ENCODE measurements at places on chromosomes 3 and 15.

GRCh38 chr15:72375501-72375845 is 341 bp downstream of the HEXA start:
- peak overlapping the region; percentile 92 for H3K4me3 ChIP-seq
- no peak for DNase-seq
- H3K27ac ChIP-seq, result peak overlapping the region; percentile 95
- H3K36me3 ChIP-seq, result peaks cover 24% of the 10 kb centered on the region
- H3K27me3 ChIP-seq, result no peaks in the 10 kb centered on the region
- peaks cover 18% of the 10 kb centered on the region for H3K4me1 ChIP-seq

DNA sequence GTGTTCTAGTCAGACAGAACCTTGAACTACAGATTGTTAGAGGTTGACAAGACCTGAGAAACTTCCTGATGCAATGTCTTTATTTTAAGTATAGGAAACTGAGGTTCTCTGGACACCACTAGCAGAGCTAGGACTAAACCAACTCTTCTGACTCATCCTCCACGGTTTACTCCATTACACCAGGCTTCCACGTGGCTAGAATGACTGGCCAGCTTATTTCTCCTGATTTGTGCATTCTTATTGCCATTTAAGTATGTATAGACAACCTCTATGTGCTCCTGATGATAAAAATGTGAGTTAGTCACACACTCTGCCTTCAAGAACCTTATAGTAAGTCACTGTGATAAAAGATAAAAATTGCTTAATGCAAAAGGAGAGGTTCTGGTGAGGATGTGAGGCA is 182.7 kb downstream of the MEX3B start:
- H3K4me1 ChIP-seq, result no peaks in the 10 kb centered on the region
- DNase-seq, result no peak
- peaks cover 16% of the 10 kb centered on the region for H3K27me3 ChIP-seq

DNA sequence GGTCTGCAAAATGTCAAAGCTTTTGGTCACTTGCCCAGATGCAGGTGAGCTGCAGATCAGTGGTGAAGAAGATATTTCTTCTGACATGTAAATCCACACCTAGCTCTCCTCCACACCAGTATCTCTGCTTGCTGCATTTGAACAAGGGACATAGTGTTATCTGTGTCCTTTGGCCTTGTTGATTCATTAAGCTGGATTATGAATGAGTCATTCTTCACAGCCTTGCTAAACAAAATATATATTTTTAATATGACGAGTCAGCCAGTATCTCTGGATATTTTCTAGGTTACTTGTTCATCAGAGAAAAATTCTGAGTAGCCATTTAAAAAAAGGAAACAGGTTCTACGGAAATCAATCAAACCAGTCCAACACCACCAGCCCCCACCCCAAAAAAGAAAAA is 190.6 kb upstream of the ADAMTS9 start:
- peak; percentile 9 for DNase-seq
- H3K27me3 ChIP-seq, result no peaks in the 10 kb centered on the region
- peaks cover 4% of the 10 kb centered on the region for H3K36me3 ChIP-seq
- no peaks in the 10 kb centered on the region for H3K4me1 ChIP-seq
- no peak overlapping the region for H3K27ac ChIP-seq
- H3K4me3 ChIP-seq, result no peak overlapping the region

GRCh38 chr15:63920504-63921175 is 86.9 kb upstream of the HERC1 start:
- H3K4me1 ChIP-seq, result peaks cover 13% of the 10 kb centered on the region
- no peak overlapping the region for H3K27ac ChIP-seq
- H3K4me3 ChIP-seq, result no peak overlapping the region
- H3K27me3 ChIP-seq, result no peaks in the 10 kb centered on the region

DNA sequence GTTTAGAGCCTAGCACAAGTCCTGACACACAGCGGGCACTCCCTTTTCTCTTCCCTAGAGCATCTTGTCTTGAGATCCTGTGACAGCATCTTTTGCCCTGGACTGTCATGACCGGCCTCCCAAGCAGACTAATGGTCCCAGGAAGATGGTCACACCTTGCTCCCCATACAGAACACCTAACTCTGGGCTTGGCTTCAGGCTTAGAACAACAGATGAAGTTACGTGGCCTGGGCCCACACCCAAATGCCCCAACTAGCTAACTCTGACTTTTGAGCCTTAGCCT is 781 bp upstream of the IP6K1 start:
- H3K36me3 ChIP-seq, result peaks cover 11% of the 10 kb centered on the region
- H3K27me3 ChIP-seq, result no peaks in the 10 kb centered on the region
- no peaks in the 10 kb centered on the region for H3K4me1 ChIP-seq
- H3K27ac ChIP-seq, result peak overlapping the region; percentile 97
- no peak for DNase-seq
- peak overlapping the region; percentile 84 for H3K4me3 ChIP-seq
